Breast epithelium (tissue), 4 donors: ENCODE measurements at places on chromosomes 12 and 14.

DNA sequence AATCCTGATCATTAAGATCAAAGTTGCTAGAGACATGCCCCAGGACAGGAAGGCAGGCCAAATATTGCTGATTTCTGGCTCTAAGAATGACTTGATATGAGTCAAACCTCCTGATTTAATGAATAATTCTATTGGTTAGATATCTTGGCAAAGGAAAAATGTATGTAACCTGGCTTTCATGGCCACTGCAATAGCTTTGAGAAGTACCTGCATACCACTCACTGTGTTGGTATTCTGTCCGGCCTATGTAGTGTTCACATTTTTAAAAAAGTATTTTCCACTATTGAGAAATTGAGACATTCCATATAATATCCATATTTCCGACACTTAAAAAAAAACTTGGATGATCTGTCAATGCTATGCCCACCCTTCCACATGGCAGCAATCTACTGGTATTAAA is 283.1 kb upstream of the SOX5 start:
- DNase-seq = no peak
- H3K4me1 ChIP-seq = no peaks in the 10 kb centered on the region

DNA sequence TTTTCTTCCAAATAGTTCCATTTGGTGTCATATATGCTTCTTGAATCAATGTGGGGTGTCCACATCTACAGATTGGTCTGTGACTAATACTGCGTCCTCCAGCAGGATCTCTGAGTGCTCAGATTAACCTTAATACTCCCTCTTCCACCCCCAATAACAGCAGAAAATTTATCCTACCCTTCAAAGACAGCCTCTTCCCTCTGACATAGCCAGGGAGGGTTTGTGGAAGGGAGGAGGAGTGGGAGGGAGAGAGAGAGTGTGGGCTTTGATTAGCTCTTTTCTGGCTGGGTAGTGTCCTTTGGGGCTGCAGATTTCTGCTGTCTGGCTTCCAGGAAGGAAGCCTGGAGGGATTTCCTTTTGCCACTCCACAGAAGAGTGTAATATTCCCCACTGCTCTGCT is 220.7 kb downstream of the TTC6 start:
- no peak overlapping the region for H3K4me3 ChIP-seq
- no peaks in the 10 kb centered on the region for H3K4me1 ChIP-seq
- no peak overlapping the region for H3K27ac ChIP-seq
- no peaks in the 10 kb centered on the region for H3K36me3 ChIP-seq

GRCh38 chr12:42749239-42749638 is 159.7 kb upstream of the PRICKLE1 start:
- no peaks in the 10 kb centered on the region for H3K36me3 ChIP-seq
- no peak overlapping the region for H3K27ac ChIP-seq
- H3K4me1 ChIP-seq = no peaks in the 10 kb centered on the region
- DNase-seq = no peak
- H3K4me3 ChIP-seq = no peak overlapping the region

GRCh38 chr14:52175982-52176502 is 91.5 kb upstream of the PTGDR start:
- no peaks in the 10 kb centered on the region for H3K4me1 ChIP-seq
- H3K4me3 ChIP-seq = no peak overlapping the region
- H3K27ac ChIP-seq = no peak overlapping the region
- H3K36me3 ChIP-seq = no peaks in the 10 kb centered on the region

DNA sequence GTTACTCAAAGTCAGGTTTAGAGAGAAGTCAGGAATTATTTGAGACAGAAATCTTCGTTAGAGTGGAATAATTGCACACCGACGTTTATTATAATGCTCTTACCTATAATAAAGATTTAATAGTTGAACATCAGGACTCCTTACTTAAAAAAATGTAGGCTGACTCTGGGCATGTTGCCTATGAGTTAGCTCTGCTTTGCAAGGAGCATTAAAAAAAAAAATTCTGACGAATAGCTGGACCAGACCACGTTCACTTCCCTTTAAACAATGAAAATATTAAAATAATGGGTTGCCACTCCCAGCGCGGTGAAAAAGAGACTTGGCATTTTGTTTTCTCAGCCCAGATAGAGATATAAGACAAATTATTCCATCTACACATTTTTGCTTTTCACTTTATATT is 574 bp upstream of the FANCM start:
- H3K4me3 ChIP-seq = peak overlapping the region; percentile 59
- H3K27ac ChIP-seq = peak overlapping the region; percentile 88
- H3K4me1 ChIP-seq = no peaks in the 10 kb centered on the region
- no peaks in the 10 kb centered on the region for H3K27me3 ChIP-seq
- DNase-seq = no peak

DNA sequence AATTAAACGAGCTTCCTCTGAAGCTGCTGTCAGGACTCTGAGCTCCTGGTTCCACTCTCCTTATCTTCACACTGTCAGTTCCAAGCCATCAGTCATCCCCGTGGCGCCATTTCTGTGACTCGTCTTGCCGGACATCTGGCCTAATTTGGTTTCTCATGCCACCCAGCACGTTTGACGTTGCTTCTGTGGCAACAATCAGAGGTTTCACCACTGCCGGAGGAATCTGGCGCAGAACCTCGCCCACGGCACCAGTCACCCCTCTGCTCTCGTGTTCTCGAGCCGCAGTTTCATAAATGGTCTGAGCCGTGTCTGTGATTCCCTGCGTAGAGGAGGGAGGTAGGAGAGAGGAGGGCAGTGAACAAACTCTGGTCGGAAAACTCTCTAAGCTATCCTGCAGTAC is 29.7 kb downstream of the BDKRB1 start:
- H3K36me3 ChIP-seq = no peaks in the 10 kb centered on the region
- no peak for DNase-seq
- no peak overlapping the region for H3K4me3 ChIP-seq
